Hematopoietic multipotent progenitor cell treated with erythropoietin and hydrocortisone succinate and interleukin-3 and kit ligand, for 17 days (in vitro differentiated cells): ENCODE measurements at places on chromosomes 3 and 15.
A peak's percentile ranks its signal among the peaks of the same experiment; 100 is the strongest.

GRCh38 chr3:136862617-136863322, 762 bp downstream of the NCK1 start:
- DNase-seq: peak; percentile 55

GRCh38 chr3:25438791-25439555, 10.9 kb downstream of the RARB start:
- DNase-seq: no peak

DNA sequence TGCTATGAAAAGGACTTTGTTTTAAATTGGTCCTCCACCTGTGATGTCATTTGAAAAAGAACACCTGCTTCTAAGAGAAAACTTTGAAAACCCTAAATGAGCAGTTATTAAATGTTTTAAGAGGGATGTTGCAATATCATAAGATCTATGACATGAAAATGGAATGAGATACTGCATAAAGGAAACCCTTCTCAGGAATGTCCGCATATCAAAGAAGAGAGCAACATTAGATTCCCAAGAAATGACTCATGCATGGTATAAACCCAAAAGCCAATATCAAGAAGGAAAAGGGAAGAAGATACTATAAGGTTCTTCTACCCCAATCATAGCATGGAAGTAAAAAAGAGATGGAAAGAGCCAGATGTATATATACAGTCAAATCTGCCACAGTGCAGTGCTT, 627.5 kb upstream of the LMCD1 start:
- no peak for DNase-seq

- no peak for DNase-seq
Measured at GRCh38 chr15:34603095-34603494, 19.6 kb upstream of the GOLGA8B start.

DNA sequence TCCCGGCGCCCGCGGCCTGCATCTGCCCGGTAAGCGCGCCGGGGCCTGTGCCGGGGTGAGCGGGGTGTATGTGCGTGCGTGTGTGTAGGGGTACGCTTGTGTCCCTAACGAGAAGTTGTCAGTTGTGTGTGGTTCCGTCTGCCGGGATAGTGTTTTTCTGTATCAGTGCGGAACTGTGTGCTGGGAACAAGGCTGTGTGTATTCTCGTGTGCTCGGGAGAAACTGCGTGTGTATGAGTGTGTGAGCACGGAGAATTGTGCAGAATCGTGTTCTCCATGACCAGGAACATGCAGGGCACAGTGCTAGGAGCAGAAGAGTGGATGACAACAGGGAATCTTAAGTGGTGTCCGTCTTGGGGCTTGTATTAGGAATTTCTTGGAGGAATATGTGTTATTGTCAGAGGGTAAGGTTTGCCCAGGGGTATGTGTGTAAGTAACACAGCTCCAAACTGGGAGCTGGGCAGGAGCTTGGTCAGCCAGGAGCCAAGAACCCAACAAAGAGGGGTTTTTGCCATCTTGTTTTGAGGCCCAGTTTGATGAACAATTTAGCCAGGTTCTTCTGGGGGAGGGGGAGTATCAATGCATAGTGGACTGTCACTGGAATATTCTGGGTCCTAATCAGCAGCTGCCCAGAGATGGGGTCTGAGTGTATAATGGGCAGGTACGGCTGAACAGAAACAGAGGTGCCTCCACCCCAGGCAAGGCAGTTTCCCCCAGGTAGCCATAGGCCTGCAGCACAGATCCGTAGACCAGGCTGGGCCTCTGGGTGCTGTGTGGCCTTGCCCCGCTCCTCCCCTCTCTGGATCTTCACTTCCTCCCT, 2.1 kb downstream of the ISL2 start:
- no peak for DNase-seq

- no peak for DNase-seq
Measured at GRCh38 chr3:102240720-102241119, 194.1 kb upstream of the ZPLD1 start.

DNA sequence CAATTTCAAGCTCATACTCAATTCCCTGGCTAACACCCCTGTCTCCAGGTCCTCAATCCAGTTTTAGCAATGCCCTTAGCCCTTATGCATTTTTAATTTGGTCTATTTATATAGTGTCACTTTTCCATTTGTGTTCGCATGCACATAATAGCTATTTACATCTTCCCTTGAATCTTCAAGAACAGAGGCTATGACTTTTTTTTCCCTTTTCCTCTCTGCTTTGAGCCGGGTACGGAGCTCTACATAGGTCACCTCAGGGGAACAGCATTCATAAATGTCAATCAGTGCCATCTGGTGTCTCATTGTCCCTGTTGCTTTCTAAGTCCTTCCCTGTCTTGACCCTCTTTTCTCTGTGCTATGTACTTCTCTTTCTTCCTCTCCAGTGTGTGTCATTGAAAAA, 26.5 kb upstream of the ACTC1 start:
- no peak for DNase-seq

GRCh38 chr3:171379281-171379680, 80.9 kb downstream of the TNIK start:
- no peak for DNase-seq

GRCh38 chr15:61524086-61524485, 295.0 kb upstream of the RORA start:
- no peak for DNase-seq

GRCh38 chr15:94584833-94585244, 353.5 kb downstream of the MCTP2 start:
- DNase-seq: no peak

DNA sequence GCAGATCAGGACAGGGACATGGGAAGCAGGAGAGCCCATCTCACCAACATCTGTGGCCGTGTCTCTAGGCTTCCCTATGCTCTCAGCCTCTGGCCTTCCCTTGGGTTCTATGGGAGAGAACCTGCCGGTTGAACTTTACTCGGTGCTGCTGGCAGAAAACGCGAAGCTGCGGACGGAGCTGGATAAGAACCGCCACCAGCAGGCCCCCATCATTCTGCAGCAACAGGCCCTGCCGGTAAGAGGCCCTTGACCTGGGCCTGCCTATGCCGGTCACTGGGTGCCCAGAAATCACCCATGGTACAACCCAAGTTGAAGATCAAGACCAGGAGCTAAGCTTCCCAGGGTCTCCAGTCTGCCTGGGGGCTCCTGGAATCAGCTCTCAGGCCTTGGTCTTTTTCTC, 34.8 kb downstream of the CYP11A1 start:
- no peak for DNase-seq

GRCh38 chr3:147493666-147494065, 84.5 kb downstream of the ZIC1 start:
- no peak for DNase-seq

DNA sequence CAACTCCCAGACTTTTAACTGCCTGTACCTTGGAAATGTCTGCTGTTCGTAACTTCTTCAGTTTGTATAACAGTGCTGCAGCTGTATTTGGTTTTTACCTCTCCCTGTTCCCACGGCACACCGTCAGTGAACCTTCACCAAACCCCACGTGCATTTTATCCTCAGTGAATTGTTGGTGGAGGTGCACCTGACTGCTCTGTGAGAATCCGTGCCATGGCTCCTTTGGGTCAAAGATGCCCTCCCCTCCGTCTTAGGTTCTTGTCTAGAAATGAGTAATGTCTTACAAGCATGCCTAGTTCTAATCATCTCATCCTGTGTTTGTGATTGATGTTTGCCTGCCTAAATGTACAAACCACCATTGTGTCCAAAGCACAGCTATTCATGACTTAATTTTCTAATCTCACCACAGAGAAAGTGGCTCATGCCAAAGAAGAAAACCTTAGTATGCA, 28.2 kb downstream of the TPM1 start:
- DNase-seq: no peak

- DNase-seq: no peak
Measured at GRCh38 chr15:98727115-98728040, 79.0 kb downstream of the IGF1R start.

DNA sequence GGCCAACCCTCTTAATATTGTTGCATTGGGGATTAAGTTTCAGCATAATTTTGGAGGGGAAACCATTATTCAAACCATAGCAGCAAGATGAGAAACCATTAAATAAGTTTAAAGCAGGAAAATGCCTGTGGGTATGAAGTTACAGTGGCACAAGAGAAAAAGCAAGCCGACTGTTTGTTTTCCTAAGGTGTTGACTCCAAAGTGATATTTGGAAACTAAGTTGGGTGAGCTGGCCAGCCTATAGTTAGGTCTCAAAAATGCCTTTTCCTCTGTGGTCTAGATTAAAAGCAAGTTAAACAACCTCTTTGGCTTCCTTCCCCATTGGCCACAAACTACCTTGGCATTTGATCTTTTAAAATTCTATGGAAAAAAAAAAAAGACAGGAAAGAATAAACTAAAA, 419.8 kb upstream of the AZI2 start:
- no peak for DNase-seq

DNA sequence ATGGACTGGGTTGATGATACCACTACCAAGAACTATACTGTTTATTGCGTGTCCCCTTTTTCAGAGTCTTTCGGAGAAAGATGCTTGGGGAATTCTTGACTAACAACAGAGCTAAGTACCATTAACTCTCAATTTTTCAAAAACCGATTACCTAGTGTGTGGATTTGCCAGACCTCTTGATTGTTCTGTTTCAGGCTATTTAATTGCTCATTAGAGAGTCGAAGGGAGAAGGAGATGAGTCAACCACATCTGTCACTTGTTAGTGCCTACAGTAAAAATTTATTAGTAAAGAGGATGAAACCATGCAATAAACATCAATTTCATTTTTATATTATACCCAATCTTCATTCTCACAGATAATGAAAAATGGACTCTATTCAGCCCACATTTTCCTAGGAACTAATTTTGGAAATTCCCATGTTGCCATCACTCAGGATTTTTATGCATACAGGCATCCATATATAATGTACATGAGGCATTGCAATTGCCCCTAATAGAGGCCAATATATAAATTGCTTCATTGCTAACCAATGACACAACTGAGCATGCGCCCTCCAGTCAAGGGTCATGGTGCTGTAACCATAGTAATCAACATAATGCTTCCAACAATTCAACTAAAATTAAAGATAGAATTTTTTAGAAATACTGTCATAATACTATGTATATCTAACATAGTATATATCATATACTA, 541.7 kb downstream of the TBL1XR1 start:
- DNase-seq: no peak

DNA sequence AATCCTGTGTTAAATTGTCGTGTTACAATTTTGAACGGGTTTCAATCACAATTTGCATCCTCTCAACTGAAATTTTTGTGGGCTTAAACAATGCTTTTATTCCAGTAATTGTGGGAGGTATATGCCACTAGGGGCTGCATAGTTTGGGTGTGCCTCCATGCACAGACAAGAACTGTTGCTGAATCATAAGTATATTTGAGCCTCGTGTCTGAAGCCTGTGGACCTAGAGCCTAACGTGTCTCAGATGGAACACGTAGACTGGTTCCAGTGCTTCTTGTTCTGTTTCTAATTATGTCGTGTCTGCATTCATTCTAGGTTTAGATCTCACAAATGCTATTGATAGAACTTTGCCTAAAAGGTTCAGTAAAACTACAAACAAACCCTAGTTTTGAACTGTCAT, 363.4 kb downstream of the RBMS3 start:
- DNase-seq: no peak

GRCh38 chr3:53996141-53996874, 104.6 kb upstream of the SELENOK start:
- no peak for DNase-seq

- no peak for DNase-seq
Measured at GRCh38 chr3:62672270-62672987, 202.8 kb downstream of the CADPS start.

GRCh38 chr3:169722724-169723123, 42.1 kb downstream of the TERC start:
- DNase-seq: no peak

GRCh38 chr15:36887214-36887961, 213.0 kb downstream of the MEIS2 start:
- DNase-seq: no peak

DNA sequence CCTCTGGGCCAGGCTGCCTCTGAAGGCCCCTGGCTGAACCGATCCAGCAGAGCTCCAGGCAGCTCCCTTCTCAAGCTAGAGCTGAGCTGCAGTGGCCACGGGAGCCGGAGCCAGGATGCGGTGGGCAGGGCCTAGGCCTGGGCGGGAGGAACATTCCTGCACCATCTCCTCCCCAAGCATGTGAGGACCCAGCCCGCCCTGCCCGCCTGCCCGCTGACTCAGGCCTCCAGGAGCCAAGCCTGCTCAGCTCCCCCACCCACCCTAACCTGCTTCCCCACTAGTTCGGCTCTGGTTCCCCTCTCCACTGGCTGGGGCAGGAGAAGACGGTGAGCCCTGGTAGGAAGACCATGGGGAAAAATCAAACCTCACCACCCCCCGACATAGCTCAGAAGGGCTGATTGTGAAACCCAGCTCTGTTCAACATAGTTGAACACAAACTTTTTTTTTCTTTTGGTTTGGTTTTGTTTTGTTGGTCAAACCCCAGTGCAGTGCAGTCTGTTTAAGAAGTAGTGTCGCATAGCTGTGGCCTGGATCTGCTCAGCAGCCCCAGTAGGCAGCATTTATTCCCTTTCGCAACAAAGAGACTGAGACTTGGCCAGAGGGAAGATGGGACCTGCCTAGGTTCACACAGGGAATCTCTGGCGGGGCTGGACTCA, 13.5 kb downstream of the SNX33 start:
- no peak for DNase-seq
